ENCODE measurements at places on chromosomes 6 and 20. TPM values are rescaled to one million over a fixed set of nuclear protein-coding genes. Genes with fewer than 3 reads are reported as not detected.

Gene TAAR2
- not detected for polyA plus RNA-seq

GRCh38 chr6:154358019-154358545, 1.5 kb upstream of the IPCEF1 start:
- DNase-seq, result no peak

DNA sequence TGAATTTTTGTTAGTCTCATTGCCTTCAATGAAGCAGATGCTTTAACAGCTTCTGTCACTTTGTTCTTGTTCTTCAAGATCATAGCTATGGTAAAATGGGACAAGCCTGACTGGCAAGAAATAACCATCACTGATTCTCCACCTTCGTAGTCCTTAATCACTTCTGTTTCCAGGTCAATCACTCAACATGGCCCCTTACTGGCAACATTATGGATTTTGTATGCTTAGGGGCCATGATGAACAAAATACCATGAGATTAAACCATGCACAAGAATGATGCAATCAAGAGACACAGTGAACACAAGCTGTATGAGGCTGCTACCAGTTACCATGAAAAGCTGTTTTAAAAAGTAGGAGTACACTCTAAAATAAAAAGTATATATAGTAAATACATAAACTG, 32.8 kb downstream of the ADNP start:
- DNase-seq, result no peak

DNA sequence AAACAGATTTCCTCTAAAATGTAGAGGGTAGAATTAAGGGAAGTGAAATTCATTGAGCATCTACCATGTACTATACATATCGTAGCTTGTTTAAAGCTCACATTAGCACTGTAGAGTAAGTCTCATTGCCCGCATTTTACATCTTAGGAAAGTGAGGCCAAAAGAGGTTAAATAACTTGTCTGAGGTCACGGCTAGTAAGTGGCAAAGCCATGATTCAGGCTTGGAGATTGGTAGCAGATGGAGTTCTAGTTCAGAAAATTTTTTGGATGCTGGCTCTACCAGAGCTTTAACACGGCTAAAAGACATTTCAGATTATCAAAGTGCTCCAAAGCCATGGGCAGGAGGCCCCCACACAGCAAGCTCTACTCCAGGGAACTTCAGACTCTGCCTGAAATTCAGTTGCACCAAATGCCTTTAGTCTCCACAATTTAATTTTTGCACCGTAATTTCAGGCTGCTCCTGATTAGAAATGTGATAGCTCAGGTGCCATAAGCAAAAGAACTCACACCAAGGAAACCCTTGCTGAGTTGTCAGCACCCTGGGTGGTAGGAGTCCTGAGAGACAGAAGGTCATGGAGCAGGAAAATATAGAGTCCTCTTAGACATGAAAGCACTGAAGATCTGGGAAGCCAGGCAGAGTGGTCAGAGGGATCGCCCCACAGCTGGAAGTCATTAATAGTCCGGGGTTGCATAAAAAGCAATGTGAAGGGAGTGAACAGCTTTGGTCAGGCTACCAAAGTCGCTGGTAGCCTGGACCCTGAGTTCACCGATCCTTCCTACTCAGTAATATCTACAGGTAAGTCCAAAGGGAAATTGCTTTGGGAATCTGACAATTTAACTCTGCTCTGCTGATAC, 55.2 kb upstream of the ASIP start:
- no peak for DNase-seq

Gene HTR1B
- 1.2 TPM for polyA plus RNA-seq

GRCh38 chr6:33314943-33315792, 1.3 kb upstream of the TAPBP start:
- DNase-seq, result peak; percentile 79

Gene KHDC1L
- 0.13 TPM for polyA plus RNA-seq

Gene BTNL2
- 0.18 TPM for polyA plus RNA-seq

GRCh38 chr6:167285077-167285770, 5.9 kb upstream of the UNC93A start:
- DNase-seq, result no peak

- no peak for DNase-seq
Measured at GRCh38 chr6:163577404-163577803, 162.9 kb downstream of the QKI start.

GRCh38 chr20:19740512-19740911, 17.5 kb upstream of the RIN2 start:
- no peak for DNase-seq

- no peak for DNase-seq
Measured at GRCh38 chr6:147207351-147207750, 3.1 kb downstream of the STXBP5 start.

DNA sequence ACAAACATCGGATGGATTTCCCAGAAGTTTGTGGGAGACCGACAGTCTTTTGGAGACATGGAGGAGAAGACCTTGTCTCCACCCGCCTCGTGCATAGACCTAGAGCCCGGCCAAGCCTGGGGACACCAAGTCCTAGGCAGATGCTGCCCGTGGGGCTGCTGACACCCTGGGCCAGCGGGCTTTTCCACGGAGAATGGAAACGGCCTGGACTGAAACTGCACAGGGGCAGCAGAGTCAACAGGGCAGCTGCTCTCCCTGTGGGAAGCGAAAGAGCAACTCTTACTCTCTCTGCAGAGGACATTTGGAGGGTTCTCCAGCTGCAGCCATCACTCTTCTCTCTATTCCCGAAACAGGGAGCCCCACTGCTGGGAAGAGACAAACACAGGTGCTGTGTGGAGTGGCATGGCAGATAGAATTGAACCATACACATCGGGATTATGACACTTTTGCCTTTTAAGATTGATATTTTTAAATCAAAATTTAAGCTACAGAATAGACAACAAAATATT, 401.2 kb downstream of the THBS2 start:
- DNase-seq, result no peak

- DNase-seq, result no peak
Measured at GRCh38 chr6:29619578-29620160, 13.3 kb downstream of the GABBR1 start.

DNA sequence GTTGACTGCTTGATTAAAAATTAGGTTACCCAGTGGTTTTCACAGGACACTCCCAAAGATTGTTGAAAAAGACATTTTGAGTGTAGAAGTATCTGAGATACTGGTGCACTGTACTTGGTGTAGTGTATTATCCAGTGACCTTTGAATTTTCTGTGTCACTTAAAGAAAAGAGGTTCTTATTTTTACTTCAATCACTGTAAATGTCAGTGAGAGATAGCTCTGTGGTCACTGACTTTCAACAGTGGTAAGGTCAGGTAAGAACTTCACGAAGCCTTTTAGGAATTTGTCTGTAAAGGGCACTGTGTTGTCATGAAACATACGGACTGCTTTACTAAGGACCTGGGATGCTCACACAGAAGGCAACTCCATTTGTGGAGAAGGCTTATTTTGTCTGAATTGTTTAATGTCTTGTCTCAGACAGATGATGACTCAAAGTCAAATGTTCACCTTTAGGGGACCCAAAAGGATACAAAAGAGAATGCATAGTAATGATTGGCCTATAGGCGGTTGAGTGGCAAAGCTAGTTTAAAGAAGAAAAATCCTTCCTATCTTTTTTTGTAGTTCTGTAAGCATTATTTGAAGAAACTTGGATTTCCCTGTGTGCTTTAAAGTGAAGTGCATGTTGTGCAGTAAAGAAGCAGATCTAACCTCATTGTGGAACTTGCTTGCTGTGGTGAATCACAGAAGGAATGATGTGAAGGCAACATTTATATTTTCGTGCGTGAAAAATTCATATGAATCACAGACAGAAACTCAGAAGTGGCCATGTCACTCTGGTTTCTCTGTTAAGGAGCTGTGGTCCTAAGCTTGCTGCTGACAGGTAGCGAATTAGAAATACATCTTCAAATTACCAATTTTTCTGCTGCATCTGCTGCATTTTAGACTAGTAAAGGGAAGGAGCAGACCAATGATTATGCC, 47.3 kb downstream of the ZFAND3 start:
- no peak for DNase-seq

DNA sequence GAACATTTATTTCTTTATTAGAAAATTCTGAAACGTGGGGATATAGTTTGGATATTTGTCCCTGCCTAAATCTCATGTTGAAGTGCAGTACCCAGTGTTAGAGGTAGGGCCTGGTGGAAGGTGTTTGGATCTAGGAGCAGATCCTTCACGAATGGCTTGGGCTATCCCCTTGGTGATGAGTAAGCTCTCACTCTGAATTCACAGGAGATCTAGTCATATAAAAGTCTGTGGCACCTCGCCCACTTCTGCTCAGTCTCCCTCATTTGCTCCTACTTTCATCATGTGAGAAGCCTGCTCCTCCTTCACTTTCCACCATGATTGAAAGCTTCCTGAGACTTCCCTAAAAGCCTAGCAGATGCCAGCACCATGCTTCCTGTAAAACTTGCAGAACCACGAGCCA, 96.8 kb upstream of the GJE1 start:
- DNase-seq, result no peak

DNA sequence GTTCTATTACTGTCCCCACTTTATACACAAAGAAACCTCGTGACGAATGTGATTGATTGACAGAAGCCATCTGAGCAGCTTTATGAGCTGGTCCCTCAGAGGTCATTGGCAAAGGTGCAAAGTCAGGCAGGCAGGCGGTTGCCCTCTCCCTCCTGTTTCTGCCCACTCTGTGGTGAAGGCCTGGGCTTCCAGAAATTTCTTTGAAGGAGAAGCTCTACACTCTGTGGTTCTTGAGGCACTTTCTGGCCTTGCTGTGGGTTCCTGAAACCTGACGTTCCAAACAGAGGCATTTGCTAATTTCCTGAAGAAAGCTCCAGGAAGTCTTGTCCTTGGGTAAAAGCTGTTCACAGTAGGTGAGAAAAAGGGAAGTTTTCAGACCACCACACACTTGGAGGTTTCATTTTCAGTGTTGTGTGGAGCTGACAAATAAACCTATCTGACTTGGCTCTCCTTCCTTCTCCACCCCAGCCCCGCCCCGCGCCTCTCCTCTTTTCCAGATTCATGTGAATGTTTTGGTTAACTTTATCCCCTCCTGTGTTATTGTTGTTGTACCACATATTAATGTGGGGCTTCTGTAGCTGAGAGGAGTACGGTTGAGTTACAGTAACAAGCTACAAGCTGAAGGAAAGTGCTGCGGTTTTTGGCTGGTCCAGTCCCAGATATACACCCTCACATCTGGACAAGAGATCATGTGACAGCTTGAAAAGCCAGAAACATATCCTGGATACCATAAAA, 274.1 kb downstream of the CLIC5 start:
- peak; percentile 30 for DNase-seq

- peak; percentile 36 for DNase-seq
Measured at GRCh38 chr6:44041461-44042260, 85.6 kb downstream of the MRPL14 start.

DNA sequence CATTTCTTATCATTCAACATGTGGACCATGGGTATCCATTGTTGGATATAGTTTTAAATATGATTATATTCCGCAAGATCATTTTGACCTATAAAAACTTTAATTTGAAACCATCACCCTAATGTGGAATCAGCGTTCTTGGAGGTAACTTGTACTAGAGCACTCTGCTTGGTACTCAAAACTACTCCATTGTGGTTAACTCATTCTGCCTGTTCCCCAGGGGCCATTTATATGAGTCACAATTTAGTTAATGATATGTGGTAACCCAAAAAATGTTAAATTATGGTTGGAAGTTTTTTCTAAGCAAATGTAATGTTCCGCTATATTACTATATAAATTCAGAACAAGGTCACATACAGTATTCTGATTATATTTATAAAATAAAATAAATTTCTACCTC, 109.3 kb downstream of the TRDN start:
- DNase-seq, result no peak

Gene APCDD1L
- polyA plus RNA-seq, result 0.09 TPM

Gene RPL7L1
- polyA plus RNA-seq, result 90.6 TPM

DNA sequence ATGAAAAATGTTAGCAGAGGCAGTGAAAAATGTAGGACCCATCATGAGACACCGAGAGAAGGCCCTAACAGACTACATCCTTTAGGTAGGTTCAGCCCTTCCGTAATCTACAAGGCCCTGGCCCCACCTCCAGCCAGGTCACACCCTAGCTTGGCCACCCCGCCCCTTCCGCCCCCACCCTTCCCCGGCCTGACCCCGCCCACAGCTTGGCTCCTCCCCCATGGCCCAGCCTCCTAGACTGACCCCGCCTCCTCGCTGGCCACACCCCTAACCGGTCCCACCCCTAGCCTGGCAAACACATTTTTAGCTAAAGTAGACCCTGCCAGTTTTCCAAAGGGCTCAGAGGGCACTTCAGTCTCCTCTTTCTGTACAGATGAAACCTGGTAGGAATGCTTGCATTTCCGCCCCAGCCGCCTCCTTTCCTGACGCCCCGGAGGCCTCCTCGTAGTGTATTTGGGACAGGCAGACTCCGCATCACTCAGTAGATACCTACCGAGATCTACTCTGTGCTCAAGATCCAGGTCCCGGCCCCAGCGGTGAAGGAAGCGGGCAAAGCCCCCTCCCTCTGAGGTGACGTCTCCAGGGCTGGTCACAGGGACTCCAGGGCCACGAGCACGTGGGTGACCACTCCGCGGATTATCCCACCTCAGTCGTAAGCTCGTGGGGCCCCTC, 443.5 kb downstream of the PREX1 start:
- DNase-seq, result no peak

Gene SEL1L2
- not detected for polyA plus RNA-seq

Gene GTSF1L
- not detected for polyA plus RNA-seq

GRCh38 chr6:18076231-18076630, 46.2 kb downstream of the NHLRC1 start:
- no peak for DNase-seq

DNA sequence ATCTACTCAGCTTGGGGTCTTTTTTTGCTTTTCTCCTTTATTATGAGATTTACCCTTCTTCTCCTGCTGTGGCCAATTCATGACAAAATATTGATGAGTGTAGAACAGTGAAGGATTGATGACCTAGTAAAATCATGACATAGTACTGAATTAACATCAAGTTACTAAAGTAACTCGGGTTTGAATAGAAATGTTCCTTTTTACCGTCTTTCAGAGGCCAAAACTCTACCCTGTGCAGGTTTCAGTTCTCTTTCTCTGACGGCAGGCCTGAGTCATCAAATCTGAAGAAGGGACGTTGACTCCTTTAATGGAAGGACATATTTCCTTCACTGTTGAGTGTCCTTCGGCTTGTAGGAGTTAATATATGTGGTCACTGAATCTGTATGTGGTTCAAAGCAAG, 80.7 kb downstream of the RREB1 start:
- DNase-seq, result no peak

DNA sequence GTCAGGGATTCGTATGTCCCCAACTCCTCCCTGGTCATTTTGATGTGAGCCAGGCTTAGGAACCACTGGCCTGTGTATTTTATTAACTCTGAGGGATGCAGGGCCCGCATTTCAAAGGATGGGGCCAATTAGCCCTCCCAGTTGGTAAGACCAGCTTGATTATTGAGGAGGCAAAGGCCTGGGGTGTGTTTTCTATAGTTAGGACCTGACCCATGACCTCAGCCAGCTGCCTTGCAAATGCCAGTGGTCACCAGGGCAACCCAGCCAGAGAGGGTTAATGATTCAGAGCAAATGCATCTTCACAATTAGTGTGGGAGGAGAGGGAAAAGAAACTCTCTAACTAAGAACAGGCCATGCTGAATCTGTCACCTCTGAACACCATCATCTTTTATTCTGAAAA, 835.4 kb downstream of the MAFB start:
- DNase-seq, result no peak

Gene LHFPL5
- 0.33 TPM for polyA plus RNA-seq

Gene MAN1A1
- 123 TPM for polyA plus RNA-seq

Measured in large intestine (tissue), 12 donors.